Stimulated activated CD4-positive, alpha-beta T cell treated with anti-CD3 and anti-CD28 coated beads, TNF-alpha, amount 100 ng/mL, for 1 hour (primary cell): ENCODE measurements at places on chromosomes 6 and 20.

DNA sequence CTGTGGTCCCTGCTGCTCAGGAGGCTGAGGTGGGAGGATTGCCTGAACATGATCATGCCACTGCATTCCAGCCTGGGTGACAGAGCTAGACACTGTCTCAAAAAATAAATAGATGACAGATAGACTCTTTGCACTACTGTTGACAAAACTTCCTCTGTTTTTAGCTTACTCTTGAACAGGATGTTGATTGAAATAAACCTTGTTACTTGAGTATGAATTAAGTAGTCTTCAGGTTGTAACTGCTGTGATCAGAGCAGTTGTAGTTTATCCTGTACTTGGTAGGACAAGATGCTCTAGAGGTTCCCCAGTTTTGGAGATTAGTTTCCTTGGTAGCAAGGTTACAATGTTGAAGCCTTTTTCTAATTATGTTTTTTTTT is 1.5 kb downstream of the GTF3C6 start:
- no peak for DNase-seq

DNA sequence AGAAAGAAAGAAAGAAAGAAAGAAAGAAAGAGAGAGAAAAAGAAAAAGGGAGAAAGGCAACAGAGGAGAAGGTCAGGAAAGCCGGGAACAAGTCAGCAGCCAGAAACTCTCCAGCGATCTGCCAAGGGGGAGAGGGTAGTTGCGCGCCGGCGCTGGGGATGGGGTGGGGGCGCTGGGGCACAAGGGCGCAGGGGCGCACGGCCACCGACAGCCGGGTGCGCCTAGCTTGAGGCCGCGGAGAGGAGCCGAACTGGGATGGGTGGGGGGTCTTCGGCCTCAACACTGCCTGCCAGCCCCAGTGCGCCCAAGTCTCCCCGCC is 533 bp upstream of the RSPO3 start:
- no peak for DNase-seq

GRCh38 chr6:166584853-166585429 is 1.5 kb downstream of the RAMACL start:
- DNase-seq: no peak

DNA sequence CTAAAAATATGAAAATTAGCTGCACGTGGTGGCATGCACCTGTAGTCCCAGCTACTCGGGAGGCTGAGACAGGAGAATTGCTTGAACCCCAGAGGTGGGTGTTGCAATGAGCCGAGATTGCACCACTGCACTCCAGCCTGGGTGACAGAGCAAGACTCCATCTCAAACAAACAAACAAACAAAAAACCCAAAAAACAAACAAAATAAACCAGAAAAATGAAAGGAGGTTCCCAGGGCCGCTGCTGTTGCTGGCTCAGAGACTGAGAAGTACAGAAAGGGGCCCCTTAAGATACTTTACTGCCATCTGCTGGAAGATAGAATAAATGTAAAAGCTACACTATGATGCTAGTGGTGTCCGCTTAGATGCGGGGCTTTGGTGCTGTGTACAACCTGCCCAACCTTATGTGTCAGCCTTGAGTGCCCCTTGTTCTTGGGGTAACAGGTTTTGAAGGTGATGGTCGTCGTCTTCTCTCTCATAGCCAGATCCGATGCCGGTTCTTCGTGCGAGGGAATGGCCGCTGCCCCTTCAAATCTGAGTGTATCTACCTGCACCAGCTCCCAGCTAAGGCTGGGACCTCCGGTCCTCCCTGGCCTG is 2.8 kb upstream of the FANCE start:
- no peak for DNase-seq
